ENCODE measurements at places on chromosomes 7 and 10. TPM values are rescaled to one million over a fixed set of nuclear protein-coding genes. Genes with fewer than 3 reads are reported as not detected.
A peak's percentile ranks its signal among the peaks of the same experiment; 100 is the strongest.

OPN1SW gene
- not detected for total RNA-seq

DNA sequence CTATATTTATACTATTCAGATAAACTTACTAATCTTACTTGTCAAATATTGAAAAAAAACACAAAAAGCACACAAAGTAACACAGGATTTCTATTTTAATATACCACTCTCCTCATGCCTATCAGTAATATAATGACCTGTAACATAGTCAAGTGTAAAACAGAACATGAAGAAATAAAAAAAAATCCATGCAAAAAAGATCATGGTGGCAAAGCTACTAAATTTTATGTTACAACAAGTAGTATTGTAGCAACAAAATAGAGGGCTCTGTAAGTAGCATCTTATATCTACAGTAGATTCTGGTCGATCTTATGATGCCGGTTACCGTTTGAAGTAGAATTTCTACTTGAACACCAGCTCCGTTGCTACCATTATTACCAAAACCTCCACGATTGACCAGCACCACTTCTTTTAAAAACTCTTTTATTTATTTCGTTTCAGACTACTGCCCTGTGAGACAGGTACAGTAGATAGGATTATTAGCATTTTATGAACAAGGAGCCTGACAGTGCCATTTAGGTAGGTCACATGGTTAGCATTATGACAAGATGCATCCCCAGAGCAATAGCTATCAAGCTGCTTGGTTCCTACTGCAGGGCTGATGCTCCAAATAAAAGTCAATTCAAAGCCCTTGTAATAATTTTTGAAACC, 2.1 kb downstream of the CPED1 start:
- DNase-seq, result no peak
- H3K27ac ChIP-seq, result no peak overlapping the region
- no peaks in the 10 kb centered on the region for H3K36me3 ChIP-seq
- 0 out of 2 replicates have a peak, but pooled peaks cover 2% of the 10 kb centered on the region for H3K27me3 ChIP-seq

ADRB1 gene
- total RNA-seq, result 2.3 TPM

ANKRD30A gene
- not detected for total RNA-seq

DNA sequence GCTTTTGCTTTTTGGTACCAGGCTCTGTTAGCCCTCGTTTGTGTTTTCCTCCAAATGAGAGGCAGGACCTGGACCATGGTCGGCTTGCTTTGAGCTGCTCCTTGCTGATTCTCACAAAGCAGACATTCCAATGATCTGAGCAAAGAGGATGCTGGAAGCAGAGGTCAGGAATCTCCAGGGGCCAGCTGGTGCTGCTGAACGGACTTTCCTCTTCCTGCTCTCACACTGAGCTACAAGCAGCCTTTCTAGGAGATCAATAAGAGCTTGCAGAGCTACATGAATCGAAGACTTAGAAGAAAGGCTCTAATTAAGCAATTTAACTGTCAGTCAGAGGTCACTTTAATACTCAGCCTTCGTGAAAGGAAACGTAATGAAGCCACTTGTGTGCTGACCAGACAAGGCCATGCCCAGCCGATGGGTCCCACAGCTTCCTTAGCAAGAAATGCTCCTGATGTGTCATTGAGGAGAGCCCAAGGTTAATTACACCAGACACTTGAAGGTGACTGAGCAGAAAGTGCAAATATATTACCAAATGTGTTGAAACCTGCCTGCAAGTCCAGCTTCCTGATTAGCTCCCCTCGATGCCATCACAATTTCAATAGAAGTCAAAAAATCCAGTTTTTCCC, 151.3 kb upstream of the RSU1 start:
- H3K27ac ChIP-seq, result no peak overlapping the region
- H3K4me3 ChIP-seq, result no peak overlapping the region
- no peaks in the 10 kb centered on the region for H3K4me1 ChIP-seq
- no peak for DNase-seq
- no peaks in the 10 kb centered on the region for H3K36me3 ChIP-seq

DNA sequence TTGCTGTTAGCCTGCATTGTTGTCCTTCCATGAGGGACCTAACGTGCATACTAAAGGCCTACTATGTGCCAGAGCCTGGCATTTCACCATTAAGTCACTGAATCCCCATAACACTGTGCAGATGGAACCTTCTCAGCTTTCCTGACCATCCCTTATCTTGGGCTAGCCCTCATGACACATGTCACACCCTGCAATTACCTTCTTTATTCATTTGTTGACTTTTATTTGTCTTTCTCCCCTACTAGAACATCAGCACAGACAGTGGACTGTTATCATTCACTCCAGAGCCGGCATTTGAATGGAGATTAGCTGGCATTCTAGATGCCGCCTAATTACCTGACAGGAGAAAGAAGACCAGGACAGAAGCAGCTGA, 471.1 kb upstream of the GALNT17 start:
- H3K27me3 ChIP-seq, result no peaks in the 10 kb centered on the region
- no peaks in the 10 kb centered on the region for H3K36me3 ChIP-seq
- no peak for DNase-seq
- H3K4me1 ChIP-seq, result no peaks in the 10 kb centered on the region

RNF133 gene
- not detected for total RNA-seq

GRCh38 chr7:147803606-147804005, 787.0 kb upstream of the C7orf33 start:
- no peak overlapping the region for H3K27ac ChIP-seq
- no peak overlapping the region for H3K4me3 ChIP-seq
- H3K36me3 ChIP-seq, result no peaks in the 10 kb centered on the region
- no peaks in the 10 kb centered on the region for H3K4me1 ChIP-seq
- no peak for DNase-seq

BMPR1A gene
- 63.2 TPM for total RNA-seq

GRCh38 chr7:101650579-101651081, 21.5 kb upstream of the MYL10 start:
- H3K27ac ChIP-seq, result no peak overlapping the region
- no peaks in the 10 kb centered on the region for H3K36me3 ChIP-seq
- no peak for DNase-seq
- no peaks in the 10 kb centered on the region for H3K27me3 ChIP-seq
- H3K4me3 ChIP-seq, result no peak overlapping the region
- H3K4me1 ChIP-seq, result peaks cover 14% of the 10 kb centered on the region

AKR1C4 gene
- 0.25 TPM for total RNA-seq

DNA sequence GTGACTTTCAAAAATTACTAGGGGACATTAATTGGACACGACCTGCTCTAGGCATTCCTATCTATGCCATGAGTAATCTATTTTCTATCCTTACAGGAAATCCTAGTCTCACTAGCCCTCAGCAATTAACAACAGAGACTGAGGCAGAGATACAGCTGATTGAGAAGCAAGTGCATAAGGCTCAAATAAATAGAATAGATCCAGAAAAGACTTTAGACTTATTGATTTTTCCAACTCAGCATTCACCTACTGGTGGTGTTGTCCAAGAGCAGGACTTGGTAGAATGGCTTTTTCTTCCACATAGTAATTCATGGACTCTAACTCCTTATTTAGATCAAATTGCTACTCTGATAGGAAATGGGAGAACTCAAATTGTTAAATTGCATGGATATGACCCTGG, 148.0 kb downstream of the ZNF33B start:
- no peak overlapping the region for H3K27ac ChIP-seq
- no peaks in the 10 kb centered on the region for H3K4me1 ChIP-seq
- no peak for DNase-seq
- H3K4me3 ChIP-seq, result no peak overlapping the region
- no peaks in the 10 kb centered on the region for H3K36me3 ChIP-seq

NOC3L gene
- 39.9 TPM for total RNA-seq

- H3K27ac ChIP-seq, result peak overlapping the region; percentile 57
- H3K36me3 ChIP-seq, result peaks cover 2% of the 10 kb centered on the region
- H3K4me3 ChIP-seq, result peak overlapping the region; percentile 62
- no peak for DNase-seq
These were observed 4.0 kb downstream of the BMI1 start for GRCh38 chr10:22324893-22325271.

UTF1 gene
- total RNA-seq, result not detected
